ENCODE measurements at places on chromosomes 1 and 21.

DNA sequence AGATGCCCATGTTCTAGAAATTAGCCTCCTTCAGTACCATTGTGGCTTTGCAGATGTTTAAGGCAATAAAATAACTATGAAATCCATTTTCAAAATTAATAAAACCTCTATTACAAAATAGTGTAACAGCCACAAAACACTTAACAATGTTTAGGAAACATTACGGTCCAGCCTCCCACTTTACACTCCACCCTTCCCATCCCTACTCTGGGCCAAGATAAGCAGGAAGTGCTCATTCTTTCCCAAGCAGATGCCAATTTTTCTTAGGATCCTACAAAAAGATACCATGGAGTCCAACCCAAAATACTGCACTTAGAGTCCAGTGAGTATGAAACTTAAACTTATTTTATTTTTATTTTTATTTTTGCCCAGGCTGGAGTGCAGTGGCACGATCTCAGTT is 150.8 kb downstream of the NR5A2 start:
- DNase-seq = no peak

DNA sequence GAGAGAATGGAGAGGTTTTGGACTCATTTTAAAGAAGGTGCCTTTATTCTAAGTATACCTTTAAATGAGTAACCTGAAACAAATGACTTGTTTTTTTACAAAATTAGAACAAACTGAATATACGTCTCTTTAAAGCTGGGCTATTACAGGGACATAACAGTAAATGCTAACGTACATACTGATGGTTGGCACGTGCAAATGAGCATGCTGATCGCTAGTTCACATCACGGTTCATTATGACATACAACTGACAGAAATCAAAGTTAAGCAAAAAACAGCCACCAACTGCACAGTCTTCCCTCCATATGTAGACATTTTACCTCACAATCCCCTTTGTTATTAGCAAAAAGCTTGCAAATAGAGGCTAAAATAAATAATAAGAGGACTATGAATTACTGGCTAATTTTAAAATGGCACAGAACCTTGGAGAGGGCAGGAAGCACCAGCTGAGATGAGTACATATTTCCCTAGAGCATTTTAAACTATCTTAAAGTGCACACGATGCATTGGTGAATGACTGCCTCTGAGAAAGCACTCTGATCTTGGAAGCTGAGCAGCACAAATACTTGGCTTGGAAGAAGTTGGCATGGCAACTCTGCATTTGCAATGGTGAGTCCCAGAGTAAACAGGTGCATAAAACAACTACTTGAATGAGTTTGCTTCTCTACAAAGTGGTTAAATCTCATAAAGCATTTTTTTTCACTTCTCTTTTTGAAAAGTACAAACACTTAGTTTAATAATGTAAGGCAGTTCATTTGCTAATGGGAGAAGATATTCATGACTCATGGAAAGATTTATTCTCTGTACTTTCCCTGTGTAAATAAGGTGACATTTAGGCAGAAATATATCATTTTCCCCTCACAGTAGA is 204.7 kb downstream of the LHX8 start:
- DNase-seq = no peak

- no peak for DNase-seq
These were observed 659.7 kb upstream of the NEGR1 start for GRCh38 chr1:72942008-72942407.

- no peak for DNase-seq
These were observed 52.0 kb upstream of the RAVER2 start for GRCh38 chr1:64692911-64693310.

DNA sequence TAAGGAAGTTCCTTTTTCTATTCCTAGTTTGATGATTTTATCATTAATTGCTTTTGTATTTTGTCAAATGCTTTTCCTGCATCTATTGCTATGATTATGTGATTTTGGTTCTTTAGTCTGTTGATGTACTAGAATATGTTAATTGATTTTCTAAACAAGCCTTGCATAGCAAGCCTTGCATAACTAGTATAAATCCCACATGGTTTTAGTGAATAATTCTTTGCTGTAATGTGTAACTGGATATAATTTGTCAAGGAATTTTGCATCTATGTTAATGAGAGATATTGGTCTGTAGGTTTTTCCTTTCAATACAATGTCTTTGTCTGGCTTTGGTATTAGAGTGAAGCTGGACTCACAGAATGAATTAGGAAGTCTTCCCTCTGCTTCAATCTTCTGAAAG is 460.2 kb downstream of the LTN1 start:
- DNase-seq = no peak

DNA sequence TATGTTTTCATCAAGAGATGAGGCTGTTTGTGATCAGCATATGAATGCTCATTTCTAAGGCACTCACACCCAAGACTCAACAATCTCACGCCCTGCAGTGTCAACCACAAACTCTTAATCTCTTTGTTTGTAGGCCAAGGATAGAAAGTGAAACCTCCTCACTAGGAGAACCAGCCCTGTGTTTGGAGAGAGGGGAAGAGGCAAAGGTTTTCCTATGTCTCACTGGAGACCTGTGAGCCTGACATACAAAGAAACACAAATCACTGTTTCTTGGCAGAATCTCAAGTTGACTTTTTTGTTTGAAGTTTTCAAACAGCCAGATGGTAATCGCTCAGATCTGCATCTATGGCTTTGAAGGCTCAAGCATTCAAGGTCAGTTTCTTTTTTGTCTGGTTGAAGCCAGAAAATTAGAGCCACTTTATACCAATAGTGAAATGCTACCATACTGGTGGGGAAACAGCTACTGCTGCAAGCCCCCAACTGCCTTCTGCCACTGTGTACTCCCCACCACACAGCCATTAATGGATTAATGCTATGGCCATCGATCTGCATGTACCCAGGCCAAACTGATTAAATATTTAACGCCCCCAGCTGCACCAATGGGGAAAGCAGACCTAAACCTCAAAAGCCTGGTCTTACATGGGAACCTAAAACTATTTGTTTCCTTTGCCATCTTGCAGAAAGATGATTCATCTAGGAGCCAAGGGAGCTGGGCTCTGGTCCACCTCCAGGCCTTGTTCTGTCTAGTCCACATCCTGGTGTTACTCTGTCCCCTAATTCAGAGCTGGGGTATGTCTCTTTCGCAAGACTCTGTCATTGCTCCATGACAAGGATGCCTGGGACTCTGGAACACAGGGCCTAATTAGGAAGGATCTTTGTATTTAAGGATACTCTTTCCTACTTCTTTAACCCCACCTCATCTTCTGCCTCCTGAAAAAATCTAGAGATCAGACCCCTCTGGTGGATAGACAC is 16.3 kb downstream of the PDZK1 start:
- no peak for DNase-seq

DNA sequence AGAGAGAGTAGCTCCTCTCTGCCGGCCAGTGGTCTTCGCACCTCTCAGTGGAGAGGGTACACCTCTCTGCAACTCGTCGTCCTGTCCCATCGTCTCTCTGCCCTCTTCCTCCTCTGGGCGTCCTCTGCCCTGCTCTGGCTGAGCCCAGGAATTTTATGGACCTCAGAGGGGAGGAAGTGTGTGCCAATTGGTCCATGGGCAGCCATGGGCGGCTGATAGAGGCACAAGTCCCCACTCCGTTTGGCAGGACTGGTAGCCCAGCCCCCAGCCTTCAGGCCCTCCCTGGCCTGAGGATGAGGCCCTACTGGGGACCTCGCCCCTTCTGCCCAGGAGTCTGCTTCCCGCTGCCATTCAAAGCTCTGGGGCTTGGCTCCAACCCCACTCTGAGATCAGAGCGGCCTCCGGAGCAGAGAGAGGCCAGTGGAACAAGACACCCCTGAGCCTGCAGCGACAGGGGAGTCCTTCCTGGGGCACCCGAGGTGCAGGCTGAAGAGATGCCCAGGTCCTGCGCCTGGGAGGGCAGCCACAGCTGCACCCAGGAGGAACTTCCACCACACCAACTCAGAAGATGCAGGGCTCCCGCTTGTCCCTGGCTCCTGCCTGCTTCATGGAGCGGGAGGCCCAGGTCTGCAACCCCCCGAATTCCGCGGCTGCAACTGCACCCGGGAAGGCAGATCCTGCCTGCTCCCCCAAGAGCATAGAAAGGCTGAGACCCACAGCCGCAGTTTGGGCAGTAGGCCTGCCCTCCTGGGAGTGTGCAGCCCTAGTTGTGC is 659.9 kb downstream of the KCNT2 start:
- no peak for DNase-seq
